ENCODE measurements at places on chromosomes 4 and X.

DNA sequence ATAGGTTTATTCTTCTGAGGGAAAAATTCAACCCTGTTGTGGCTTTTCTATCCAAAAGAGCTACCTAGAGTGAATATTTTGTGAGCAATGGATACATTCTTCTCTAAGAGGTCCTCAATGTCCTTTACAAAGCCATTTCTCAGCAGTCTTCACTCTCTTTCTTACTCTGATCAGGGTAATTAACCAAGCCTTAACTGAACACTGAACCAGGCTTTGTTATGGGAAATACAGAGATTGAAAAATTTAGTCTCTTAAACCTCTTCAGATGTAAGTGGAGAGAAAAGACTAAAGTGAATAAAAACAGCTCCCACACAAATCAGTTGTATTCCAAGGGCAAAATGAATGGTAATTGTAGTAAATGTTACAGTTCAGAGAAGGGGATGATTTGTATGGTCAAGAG lies 353.5 kb downstream of the CHIC1 start:
- no peak for DNase-seq

- no peak for DNase-seq
Measured at GRCh38 chr4:108717386-108717785, 45.5 kb downstream of the ETNPPL start.

- DNase-seq: no peak
Measured at GRCh38 chr4:59387759-59388758, 1812.1 kb upstream of the ADGRL3 start.

GRCh38 chr4:169594560-169595195 lies 17.7 kb downstream of the NEK1 start:
- DNase-seq: no peak

GRCh38 chrX:63434665-63435064 lies 83.5 kb upstream of the SPIN4 start:
- no peak for DNase-seq

DNA sequence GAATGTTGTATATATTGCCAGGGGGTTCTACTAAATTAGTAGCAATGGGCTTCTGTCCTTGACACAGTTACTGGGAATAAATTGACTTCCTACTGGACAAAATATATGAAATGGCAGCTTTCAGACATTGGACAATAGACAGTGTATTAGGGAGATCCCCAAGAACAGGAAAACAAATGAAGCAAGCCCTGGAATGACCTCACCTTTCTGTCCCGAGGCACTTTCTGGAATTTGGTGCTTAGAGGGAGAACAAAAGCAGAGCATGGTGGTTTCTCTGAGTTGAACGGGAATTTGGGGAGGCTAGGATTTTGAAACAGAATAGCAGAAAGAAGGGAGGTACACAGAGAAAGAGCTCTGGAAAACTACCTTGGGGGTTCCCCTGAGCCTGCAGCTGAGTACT lies 187.7 kb upstream of the MAGEB2 start:
- DNase-seq: no peak

DNA sequence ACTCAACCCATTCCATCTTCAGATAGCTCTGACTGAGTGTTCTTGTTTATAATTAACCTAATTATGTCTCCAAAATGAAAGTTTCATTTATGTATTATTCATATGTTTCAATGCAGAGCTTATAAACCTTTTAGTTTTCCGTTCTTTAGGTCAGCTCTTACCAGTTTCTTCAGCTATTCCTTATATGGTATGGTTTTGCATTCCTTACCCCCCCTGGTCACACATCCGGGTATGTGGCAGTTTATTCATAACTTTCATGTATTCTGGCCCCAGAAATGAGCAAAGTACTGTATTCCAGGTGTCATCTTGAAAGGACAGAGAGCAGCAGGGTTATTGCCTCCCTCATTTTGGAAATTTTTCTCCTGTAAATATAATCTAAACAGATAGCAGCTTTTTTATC lies 16.8 kb upstream of the IGSF1 start:
- no peak for DNase-seq

DNA sequence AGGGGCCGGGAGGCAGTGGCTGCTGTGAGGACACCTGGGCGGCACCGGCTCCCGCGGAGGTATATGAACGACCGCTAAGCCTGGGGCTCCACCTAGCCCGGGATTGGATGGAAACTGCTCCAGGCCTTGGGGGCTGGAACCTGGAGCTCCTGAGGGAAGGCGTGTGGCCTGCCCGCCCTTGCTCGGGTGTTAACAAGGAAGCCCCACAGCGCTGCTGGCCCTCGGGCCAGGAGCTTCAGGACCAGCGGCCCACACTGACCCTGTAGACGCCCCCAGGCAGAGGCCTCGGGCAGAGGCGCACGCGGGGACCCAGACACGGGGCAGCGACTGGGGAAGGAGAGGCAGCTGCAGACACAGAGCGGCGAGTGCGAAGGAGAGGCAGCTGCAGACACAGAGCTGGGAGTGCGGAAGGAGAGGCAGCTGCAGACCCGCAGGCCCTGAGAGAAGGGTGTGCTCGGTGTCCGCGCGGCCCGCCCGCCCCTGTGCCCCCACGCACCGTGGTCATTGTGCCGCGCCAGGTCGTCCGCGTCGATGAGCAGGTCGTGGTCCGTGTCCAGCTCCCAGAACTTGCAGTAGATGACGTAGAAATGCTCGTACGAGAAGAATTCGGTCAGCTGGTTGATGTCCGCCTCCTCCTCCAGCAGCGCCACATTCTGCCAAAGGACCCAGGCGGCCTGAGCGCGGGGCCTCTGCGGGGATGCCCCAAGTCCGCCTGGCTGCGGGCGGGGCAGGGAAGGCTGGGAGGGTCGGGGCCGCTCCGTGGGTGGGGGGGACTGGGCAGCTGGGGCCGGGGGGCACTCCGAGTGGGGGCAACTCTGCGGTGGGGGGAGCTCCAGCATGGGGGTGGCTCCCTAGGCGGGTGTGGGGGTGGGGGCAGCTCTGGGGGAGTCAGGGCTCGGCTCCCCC lies 26.7 kb upstream of the GTPBP6 start:
- DNase-seq: no peak

GRCh38 chrX:155745792-155746191 lies 133.0 kb upstream of the TMLHE start:
- DNase-seq: peak; percentile 34

- no peak for DNase-seq
Measured at GRCh38 chr4:162954976-162955375, 211.7 kb downstream of the NAF1 start.

- no peak for DNase-seq
Measured at GRCh38 chr4:113976741-113977525, 2.5 kb downstream of the ARSJ start.

DNA sequence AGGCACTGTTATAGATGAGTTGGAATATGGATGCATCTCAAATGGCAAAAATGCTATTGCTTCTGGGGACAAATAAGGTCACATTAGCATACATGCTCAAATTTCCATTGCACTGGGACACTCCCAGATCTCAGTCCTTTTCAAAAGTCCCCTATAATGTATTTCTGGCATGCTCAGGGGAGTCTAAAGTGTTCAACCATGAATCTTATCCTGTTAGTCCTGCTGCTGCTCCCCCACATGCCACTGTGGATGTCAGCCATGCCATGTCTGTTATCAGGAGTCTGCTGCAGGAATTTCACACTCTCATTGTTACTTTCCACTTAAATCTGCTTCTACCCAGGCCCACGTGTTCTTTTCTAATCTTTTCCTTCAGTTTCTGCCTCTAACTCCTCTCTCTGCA lies 1000.6 kb downstream of the CCSER1 start:
- peak; percentile 17 for DNase-seq

DNA sequence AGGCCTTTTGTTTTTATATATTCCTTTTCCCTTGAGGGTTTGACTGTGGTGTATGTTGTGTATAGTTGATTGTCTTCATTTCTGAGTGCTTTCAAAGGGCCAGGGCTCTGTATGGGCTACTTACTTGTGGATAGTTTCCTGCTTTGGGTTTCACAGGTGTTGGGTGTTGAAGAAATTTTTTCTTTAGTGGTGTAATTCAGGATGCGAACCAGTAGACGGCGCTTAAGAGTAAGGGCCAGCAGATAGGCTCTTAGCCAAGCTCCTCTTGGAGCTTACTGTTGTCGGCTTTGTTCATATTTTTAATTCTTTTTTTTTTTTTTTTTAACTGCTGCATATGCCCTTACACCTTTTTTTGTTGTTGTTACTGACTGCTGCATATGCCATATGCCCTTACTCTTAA lies 276.3 kb upstream of the GALNT7 start:
- no peak for DNase-seq

DNA sequence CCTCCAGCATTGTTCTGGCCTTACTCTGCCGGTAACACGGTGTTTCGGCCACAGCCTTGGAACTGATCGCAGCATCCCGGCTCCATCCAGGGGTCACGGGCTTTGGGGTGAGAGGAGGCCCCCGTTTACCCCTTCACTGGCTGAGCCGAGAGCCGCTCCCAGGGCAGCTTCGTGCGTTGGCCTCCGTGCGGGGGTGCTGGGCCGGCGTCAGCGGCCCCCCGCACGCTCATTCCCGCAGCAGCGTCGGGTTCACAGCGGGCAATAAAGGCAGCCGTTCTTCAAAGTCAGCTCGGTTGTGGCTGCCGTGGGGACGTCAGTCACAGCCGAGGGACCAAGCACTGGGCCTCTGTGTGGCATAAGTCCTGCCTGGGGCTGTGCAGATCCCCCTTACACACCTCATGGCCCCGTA lies 25.3 kb upstream of the PLCXD1 start:
- DNase-seq: no peak

GRCh38 chrX:134738986-134739740 lies 80.9 kb upstream of the PLAC1 start:
- DNase-seq: no peak

DNA sequence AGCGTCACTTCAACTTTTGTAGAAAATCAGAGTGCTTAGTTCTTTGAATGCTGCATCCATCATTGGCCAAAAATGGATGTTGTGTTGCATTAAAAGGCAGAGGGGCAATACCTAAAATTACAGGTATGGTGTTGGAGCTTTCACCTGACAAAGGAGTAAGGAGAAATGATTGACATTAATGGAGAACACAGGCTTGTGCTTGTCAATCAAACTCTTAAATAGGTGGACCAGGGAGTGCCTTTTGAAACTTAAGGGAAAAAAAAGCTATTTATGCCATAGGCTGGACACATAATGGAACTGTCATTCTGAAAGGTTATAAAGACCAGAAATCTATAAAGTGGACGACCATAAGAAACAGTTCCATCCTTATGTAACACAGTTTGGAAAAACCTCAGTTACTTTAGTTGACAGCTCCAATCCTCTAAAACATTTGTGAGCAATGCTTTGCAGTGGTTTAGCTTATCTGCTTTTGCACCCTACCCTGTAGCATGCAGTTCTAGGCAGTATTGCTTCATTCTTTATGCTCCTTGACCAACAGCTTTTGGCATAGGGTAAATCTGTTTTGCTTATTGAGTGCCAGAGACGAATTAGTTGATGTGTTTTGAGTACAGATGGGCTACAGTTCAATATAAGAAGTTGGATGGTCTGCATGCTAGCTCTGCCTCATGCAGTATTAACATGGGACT lies 2.4 kb downstream of the HADH start:
- no peak for DNase-seq

DNA sequence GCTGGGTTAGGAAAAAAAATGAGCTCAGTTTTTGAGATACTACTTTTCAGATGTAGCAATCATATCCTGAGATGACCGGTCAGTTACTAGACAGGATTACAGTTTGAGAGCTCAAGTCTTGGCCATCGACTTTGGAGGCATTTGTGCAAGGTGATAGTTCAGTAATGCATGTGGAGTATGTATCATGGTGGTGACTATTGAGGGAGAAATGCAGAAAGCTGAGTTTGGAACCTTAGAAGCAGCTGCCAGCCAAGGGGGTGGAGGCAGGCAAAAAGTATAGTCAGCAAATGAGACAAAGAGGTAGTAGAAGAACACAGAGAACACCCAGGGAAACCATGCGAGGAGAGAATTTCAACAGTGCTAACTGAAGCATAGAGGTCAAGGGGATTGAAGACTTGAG lies 48.7 kb upstream of the SLC4A4 start:
- DNase-seq: peak; percentile 82

- no peak for DNase-seq
Measured at GRCh38 chr4:179325181-179325580, 1882.9 kb upstream of the AGA start.

DNA sequence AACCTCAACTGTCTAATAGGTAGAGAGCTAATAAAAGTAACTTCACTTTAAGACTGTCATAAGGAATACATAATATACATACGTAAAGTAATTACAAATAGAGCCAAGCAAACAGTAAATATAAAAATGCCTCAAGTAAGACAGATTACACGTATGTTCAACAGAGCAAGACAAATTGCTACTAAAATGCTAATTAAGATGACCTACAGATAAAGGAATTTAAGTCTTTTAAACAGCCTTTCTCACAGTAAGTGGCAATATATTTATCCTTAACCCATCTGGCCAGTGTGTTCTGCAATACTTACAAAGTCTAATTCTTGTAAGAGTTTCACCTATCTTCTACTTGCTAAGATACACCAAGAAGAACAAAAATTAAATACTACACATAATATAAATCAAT lies 12.7 kb downstream of the G3BP2 start:
- no peak for DNase-seq

DNA sequence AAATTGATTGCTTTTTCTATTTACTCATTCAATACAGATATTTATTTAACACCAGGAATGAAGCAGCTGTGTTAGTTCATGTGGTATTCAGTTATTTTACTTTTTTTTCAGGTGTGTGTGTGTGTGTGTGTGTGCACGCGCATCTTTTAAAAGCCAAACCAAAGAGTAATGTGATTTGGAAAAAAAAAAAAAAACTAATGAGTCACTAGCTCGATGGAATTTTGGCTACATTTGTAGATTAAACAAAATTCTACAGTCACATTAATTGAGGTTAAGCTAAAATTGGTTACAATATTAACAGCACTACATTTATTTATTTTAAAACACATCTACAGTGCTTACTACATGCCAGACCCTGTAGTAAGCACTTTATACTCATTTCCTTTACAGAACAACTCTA lies 66.8 kb downstream of the HHIP start:
- DNase-seq: no peak

DNA sequence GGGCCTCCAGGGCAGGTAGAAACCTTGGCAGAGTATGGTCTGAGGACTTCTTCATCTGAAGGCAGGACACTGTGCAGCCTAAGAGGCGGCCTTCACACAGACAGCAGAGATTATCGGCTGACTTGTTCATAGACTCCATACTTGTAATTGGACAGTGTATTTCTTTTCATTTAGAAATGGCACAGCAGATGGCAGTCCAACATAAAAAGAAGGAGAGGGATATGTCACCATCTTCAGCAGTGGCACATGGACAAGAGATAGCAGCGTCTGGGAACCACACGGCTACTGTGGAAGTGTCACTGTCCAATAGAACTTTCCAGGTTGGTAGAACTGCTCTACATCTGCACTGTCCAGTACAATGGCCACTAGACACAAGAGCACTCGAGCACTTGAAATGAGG lies 21.7 kb upstream of the GEMIN8 start:
- no peak for DNase-seq

DNA sequence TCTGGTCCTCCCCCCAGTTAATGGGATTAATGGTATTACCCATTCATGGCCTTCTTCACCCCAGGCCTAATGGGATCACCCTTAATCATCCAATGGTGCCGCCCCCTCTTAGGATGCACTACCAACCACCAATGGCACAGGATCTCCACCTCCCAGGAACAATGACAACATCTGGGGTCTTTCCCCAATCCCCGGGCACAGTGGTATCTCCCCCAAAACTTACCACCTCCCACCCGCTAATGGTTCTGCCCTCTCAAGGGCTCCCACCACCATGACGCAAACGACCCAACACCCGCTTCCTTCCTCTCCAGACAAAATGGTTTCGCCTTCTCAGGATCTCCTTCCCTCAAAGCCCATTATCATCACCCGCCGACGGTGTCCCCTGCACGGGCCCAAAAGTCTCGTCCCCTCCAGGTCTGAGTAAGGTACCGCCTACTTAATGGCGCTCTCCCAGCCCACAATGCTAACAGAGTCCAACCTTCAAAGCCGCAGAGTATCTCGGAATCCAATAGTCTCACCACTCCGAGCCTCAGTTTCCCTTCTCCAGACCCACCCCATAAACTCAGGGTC lies 458 bp downstream of the GRIPAP1 start:
- DNase-seq: peak; percentile 2
